ENCODE measurements at places on chromosomes 12 and 14. TPM values are rescaled to one million over a fixed set of nuclear protein-coding genes. Genes with fewer than 3 reads are reported as not detected.

SLC4A8 gene
- total RNA-seq: 0.26 TPM

SDR9C7 gene
- total RNA-seq: 4.9 TPM

TAS2R46 gene
- total RNA-seq: 0.90 TPM

GPR162 gene
- not detected for total RNA-seq

TMTC1 gene
- 4.5 TPM for total RNA-seq

RNASE7 gene
- 12.1 TPM for total RNA-seq

KRT79 gene
- total RNA-seq: 0.26 TPM

KCNH5 gene
- total RNA-seq: under 0.01 TPM

CYP27B1 gene
- 3.9 TPM for total RNA-seq

EPS8 gene
- 35.3 TPM for total RNA-seq

TOMM20L gene
- not detected for total RNA-seq

BMP4 gene
- 0.13 TPM for total RNA-seq

GLIPR1L1 gene
- total RNA-seq: not detected

TEX52 gene
- not detected for total RNA-seq

SYNDIG1L gene
- total RNA-seq: under 0.01 TPM

MYO1A gene
- total RNA-seq: under 0.01 TPM

AQP5 gene
- 1.3 TPM for total RNA-seq
